ENCODE measurements at places on chromosomes 5 and 9. TPM values are rescaled to one million over a fixed set of nuclear protein-coding genes. Genes with fewer than 3 reads are reported as not detected.

- no peak for DNase-seq
Measured at GRCh38 chr9:75019022-75019421, 9.1 kb downstream of the CARNMT1 start.

GRCh38 chr9:74663439-74663838, 166.3 kb downstream of the RORB start:
- DNase-seq = no peak

DNA sequence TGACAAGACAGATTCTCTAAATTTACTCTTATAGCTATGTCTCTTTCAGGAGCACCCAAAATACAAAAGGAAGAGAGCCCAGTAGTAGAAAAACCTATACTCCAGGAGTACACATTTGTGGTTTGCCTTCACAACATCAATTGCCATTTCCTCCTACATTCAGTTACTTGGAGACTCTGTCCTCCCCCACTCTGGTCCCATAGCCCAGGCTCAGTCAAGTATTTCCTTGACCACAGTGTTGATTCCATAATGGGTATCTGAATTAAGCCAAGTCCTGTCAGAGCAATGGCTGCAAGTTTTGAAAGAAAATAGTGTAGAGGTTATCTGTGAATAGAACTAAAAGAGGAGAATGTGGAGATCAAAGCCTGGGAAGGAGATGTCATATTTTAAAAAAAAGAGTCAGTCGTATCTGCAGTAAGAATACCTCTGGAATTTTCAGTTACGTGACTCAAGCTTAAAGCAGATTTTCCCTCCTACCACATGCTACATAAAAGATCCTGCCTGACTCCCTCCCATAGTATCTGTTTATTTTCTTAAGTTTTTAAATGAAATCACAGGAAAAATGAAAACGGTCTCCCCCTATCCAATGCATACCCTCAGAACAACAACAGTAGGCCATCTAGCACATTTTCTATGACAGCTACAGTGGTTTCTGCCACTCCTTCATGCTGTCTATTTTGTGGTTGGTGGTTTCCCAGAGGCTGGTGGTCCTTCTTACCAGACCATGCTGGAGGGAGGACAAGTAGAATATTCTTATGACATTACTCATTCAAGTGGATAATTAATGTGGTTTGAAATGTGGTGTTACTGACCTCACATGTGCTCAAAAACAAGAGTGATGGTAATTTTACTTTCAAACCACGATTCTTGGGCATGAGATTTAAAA, 249.7 kb upstream of the TMEM161B start:
- no peak for DNase-seq

GRCh38 chr5:88665750-88666215, 217.2 kb downstream of the MEF2C start:
- no peak for DNase-seq

- no peak for DNase-seq
Measured at GRCh38 chr5:58505971-58506640, 14.9 kb downstream of the GAPT start.

DNA sequence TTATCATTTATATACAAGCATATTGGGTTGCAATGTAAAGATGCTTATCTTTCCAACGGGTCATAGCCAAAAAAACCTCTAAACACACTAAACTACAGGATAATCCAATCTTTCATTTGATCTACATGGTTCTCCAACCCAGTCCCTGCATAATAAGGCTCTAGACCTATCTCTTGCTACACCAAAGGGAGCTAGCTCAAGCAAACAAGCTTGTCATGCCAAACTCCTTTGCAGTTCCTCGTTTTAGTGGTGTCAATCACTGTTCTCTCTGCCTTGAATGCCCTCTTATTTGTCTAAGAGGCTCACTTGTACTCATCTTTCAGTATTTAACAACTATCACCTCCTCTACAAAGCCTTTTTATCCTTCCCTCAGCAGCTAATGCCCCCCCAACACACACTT, 5.6 kb downstream of the HOMER1 start:
- no peak for DNase-seq

- peak; percentile 64 for DNase-seq
Measured at GRCh38 chr9:35658968-35659220, 802 bp downstream of the CCDC107 start.

- no peak for DNase-seq
Measured at GRCh38 chr5:15577132-15577531, 77.2 kb downstream of the FBXL7 start.

GRCh38 chr9:69768716-69769115, 8.9 kb upstream of the PTAR1 start:
- no peak for DNase-seq

DNA sequence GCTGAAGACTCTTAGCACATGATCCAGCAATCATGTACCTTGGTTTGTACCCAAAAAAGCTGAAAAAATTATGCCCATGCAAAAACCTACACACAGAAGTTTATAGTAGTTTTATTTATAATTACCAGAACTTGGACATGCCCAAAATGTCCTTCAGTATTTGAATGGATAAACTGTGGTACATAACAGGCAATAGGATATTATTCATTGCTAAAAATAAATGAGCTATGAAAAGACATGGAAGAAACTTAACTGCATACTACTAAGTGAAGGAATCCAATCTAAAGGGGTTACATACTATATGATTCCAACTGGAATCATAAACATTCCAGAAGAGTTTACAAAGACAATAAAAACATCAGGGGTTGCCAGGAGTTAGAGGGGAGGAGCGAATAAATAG, 25.6 kb downstream of the FBXL17 start:
- DNase-seq = no peak

DNA sequence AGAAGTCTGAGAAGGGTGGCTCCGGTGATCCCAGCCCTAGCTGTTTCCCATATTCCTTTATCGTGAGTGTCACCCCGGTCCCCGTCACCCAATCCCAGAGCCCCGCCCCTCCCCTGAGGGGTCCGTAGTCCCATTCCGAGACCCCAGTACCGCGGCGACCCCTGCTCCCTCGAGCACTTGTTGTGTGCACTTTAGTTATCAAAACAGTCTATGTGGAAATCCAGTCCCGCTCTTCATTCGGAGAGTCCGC, 223 bp downstream of the LRSAM1 start:
- no peak for DNase-seq

DNA sequence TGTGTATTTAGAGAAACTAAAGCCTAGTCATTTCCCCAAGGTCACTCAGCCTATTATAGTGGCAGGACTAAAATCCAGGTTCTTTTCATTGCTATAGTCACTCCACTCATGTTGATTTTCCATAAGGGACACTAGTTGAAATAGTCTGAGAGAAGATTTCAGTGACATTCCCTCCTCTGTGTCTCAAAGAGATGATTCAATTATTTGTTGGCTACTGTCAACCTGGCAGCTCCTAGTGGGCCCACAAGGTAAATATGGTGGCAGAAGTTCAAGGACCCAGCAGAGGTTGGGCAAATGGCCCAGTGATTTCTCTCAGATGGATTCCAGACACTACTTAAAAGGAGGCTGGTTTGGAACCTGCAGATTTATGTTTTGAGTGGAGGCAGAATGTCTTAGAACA, 48.1 kb downstream of the G3BP1 start:
- no peak for DNase-seq

GRCh38 chr5:107531308-107531707, 139.4 kb downstream of the EFNA5 start:
- no peak for DNase-seq

DNA sequence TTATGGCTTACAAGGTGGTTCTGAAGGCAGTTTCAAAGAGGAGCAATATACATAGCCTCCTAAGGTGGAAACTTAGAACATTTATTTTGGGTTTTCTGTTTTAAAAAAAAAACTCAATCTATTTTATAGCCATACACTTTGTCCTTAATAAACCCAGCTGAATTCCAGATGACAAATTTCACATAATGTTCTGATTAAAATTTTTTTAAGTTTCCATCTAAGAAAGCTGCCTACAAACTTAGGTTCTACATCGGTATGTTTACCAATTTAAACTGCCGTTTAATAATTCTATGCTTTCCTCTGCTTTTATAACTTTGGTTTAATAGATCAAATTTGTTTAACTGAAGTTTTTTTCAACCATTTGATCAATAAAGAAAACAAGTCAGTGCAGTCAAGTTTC, 12.5 kb downstream of the NR3C1 start:
- no peak for DNase-seq

- DNase-seq = no peak
Measured at GRCh38 chr5:106658150-106658549, 1012.6 kb downstream of the EFNA5 start.

DNA sequence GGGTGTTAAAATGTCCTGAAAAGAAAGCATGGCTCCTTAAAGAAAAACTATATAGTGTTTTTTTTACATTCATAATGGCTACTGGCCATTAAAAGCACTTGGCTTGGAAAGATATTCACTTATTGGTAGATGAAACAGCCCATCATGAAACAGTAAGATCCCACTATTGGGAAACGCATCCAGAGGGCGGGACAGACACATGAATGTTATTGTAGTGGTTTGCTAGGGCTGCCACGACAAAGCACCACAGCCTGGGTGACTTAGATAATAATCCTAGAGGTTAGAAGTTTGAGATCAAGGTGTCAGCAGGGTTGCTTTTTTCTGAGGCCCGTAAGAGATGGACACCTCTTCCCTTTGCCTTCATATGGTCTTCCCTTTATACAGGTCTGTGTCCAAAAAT, 139.4 kb upstream of the ANKH start:
- no peak for DNase-seq

DNA sequence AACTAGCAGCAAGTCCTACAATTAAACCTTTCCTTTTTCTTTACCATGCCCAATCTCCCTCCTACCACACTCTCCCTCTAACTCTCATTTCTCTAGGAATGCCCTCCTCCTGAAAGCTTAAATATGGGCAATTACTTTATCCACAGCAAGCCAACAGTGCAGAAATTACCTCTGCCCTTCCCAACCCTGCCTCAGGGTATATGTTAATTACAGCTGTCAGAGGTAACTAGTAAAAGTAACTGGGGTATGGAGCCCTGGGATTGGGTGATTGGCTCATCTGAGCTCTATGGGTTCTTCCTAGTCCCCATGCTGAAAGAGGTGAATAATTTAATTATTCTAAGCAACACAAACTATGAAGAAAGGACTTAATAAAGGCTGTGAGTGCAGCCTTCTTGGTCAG, 478.9 kb upstream of the NMUR2 start:
- no peak for DNase-seq

- DNase-seq = no peak
Measured at GRCh38 chr5:16427587-16427986, 38.0 kb downstream of the ZNF622 start.

DNA sequence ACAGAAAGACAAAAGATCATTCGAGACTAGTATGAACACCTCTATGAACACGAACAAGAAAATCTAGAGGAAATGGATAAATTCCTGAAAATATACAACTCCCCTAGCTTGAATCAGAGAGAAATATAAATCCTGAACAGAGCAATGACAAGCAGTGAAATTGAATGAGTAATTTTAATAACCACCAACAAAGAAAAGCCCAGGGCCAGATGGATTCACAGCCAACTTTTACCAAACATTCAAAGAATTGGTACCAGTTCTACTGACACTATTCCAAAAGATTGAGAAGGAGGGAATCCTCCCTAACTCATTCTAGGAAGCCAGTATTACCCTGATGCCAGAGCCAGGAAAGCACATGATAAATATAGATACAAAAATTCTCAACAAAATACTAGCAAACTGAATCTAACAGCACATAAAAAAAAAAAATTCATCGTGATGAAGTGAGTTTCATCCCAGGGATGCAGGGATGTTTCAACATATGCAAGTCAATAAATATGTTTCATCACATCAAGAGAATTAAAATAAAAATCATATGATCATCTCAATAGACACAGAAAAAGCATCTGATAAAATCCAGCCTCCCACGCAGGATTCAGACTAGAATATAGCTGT, 25.2 kb upstream of the PTGER4 start:
- no peak for DNase-seq

DNA sequence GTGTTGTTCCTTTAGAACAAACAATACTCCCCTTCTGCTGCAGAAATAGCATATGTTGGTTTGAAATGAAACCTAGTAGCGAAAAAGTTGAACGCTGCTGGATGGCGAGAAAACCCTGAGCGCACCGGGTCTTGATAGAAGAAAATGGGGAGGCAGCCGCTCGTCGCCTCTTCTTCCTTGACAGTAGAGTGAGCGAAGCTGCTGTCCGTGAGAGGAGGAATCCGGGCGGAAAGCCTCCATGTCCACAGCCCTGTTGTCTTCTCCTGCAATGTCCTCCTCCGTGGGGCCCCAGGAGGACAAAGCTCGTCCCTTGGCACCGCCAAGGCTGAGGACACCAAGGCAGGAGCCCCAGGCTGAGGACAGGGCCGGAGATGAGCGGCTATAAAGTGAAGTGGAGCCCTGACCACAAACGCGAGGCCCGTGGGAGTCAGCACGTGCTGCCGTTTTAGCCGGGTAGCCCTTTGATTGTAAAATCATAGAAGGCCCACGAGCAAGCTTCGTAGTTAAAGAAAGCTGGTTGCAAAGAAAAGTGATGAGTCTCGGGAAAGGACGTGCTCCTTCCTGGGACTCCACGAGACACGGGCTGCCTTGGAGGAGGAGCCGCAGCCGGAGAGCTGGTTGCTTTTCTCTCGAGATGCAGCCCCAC, 35.6 kb downstream of the MRPL36 start:
- DNase-seq = peak; percentile 41

DNA sequence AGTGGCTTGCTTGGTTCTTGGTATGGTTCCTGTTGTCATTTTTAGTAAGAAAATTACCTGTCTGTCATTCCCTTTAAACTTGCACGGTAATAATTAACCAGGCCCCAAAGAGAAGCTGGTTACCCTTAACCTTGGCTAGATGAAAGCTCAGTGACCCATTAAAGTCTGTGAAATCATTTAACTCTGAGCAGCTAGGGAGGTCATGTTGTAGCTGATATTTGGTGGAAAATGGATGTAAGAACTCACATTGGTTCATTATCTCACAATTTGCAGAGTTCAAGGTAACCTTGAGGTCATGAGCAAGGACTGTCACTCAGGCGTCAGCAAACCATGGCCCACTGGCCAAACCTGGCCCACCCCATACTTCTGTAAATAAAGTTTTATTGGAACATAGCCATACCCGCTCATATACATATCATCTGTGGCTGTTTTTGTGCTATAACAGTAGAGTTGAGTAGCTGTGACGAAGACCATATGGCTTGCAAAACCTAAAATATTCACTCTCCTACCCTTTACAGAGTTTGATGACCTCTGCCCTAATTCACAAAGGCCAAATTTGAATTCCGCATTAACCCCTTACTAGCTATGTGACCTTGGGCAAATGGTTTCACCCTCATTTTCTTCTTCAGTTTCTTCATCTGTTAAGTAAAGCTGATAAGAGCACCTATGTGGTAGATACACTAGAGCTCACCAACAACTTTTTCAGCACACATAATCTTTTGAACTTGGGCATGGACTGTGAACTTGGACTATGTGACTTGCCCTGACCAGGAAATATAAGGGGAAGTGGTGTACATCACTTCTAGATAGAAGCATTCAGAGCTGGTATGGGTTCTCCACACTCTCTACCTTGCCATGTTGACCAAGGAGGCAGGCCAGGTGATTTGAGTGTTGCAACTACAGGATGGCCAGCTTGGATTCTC, 61.5 kb upstream of the CPEB4 start:
- DNase-seq = no peak

GRCh38 chr9:132425675-132426062, 15.7 kb downstream of the CFAP77 start:
- DNase-seq = no peak

The PFN3 gene
- total RNA-seq = not detected

The ZNF658 gene
- total RNA-seq = 6.4 TPM

The FREM1 gene
- 2.4 TPM for total RNA-seq

The NRARP gene
- 11.7 TPM for total RNA-seq

The DBH gene
- not detected for total RNA-seq

The C7 gene
- total RNA-seq = 84.1 TPM

The TLX3 gene
- not detected for total RNA-seq

The BTNL9 gene
- total RNA-seq = 25.2 TPM

The ACOT12 gene
- not detected for total RNA-seq

The TERT gene
- total RNA-seq = not detected
